ENCODE measurements at places on chromosomes 4 and X. TPM values are rescaled to one million over a fixed set of nuclear protein-coding genes. Genes with fewer than 3 reads are reported as not detected.

- DNase-seq: peak; percentile 55
Measured at GRCh38 chrX:27336466-27337091, 126.6 kb downstream of the PPP4R3C start.

- DNase-seq: no peak
Measured at GRCh38 chr4:2060611-2061185, 1.6 kb downstream of the NAT8L start.

GRCh38 chr4:133058701-133059100 is 90.4 kb upstream of the PCDH10 start:
- no peak for DNase-seq

The UGT2A3 gene
- not detected for total RNA-seq

The HSD17B13 gene
- not detected for total RNA-seq

Measured in activated CD4-positive, alpha-beta T cell treated with anti-CD3 and anti-CD28 coated beads for 36 hours (primary cell).